ENCODE measurements at places on chromosomes 7 and 10.

DNA sequence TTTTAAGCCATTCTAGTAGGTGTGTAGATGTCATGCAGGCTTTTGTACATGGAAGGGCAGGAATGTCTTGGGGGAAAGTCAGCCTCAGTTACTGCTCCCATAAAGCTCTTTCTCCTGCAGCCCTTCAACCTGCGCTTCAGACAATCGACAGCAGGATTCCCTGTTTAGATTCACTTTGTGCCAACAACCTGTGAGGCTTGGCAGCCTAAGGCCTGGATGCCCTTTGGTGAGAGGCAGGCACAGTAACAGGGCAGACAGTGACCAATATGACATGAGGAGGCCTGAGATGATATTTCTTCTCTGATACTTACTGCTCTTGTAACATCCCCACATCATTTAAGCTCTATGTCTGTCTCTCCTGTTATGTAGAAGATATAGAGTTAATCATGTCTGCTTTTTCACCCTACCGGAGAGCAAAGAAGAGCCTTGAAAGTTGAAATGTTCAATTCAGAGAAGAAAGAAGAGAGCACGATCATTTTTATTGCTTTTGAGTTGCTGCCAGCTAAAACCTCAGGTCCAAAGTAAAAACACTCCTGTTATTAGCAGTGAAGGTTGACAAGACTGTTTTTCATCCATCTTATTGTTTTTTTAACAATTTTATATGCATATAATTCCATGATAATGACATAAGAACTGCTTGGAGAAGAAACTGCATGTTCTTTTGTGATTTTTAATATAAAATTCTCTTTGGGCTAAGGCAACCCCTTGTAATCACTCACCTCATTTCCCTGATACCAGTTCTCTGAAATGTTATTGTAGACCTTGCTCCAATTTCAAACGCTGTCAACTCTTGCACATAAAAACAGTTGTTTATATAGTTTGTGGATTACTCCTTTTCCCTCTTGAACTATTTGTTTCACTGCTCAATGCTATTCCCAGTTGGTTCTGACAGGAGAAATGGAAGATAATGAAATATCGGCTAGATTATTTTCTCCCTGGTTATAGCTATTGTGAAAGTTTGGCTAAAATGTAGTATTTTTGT is 140.9 kb downstream of the GALNT17 start:
- no peak for DNase-seq

- DNase-seq = no peak
Measured at GRCh38 chr10:52308251-52309031, 5.6 kb upstream of the DKK1 start.

DNA sequence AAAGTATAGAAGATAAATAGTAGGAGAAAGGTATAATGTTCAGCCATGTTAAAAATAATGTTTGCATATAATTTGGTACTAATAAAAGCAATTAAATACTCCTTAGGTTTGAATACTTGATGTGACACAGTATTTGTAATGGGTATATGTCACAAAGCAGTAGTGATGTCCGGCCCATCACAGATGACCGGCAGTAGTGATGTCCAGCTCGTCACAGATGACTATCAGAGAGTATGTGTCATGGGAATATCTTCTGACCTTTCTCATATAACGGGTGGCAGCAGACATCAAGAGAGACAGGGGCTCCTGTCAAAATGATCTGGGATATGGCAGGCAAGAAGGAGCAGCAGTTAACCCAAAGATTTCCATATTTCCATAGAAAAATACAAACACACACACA is 477.4 kb upstream of the KLF6 start:
- DNase-seq = no peak

DNA sequence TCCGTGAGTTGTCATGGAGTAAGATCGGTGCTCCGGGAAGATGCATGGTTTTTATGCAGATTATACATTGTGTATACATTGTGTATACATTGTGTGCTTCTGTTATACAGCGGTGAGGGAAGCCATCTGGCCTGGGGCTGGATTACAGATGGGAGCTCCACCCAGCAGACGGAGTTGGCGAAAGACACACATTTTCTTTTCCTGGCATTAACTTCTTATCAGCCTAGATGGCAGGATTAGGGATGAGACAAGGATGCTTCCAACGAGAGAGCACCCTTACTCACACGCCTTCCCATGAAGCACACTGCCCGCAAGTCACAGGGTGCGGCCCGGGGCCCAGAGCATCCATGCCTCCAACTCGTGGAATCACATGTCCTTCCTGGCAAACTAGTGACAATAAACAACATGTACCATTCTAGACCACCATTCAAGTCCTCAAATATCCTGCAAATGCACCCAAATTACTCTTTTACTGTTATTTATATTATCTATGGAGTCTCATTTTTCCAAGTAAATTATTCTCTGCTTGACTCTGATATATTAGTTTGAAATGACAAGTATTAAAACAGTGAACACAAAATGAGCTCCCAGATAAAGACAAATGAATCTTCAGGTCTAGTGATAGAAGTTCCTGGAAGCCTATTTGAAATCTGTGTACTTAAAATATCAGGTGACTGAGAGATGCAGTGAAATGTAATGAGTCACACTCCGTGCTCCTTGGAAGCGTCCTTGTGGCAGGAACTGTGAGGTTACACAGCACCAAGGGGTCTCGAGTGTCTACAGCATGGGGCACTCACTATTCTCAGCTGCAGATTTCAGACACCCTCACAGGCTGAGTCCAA is 29.8 kb upstream of the PPP2R2D start:
- DNase-seq = no peak

DNA sequence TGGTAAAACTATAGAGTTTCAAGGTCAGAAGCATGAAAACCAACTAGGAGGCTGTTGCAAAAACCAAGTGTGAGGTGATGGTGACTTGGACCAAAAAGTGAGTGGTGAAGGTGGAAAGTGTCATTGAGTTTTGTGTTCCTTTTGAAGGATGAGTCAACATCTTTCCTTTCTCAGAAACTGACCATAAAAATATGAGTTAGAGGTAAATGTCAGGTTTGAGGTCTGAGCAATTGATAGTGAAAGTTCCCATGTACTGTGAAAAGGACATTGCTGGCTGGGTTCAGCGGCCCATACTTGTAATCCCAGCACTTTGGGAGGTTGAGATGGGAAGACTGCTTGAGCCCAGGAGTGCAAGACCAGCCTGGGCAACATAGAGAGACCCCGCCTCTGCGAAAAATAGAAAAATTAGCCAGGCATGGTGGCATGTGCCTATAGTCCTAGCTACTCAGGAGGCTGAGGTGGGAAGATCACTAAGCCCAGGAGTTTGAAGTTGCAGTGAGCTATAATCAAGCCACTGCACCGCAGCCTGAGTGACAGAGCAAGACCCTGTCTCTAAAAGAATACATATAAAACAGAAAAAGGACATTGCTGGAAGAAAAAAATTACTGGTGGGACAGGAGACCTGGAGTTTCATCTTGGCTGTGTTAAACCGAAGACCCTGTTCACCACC is 89.3 kb upstream of the ARID5B start:
- no peak for DNase-seq

GRCh38 chr7:116305485-116306408 is 95.4 kb downstream of the TES start:
- no peak for DNase-seq

DNA sequence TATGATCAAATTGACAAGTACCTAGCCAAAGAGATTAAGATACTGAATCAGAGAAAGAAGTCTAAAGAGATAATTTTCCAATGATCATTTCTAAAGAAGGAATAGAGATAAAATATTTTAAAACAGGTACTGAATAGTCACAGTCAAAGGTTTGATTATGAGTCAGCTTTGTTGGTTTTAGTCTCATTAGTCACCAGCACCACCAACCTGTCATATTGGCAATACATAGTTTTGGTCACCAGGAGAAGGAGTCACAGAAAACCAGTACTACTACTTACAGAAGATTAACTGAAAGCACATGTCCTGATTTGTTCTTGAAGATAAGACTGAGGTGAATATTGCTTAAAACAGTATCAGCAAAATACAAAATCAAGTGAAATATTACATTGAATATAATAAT is 34.6 kb downstream of the ZEB1 start:
- DNase-seq = no peak

DNA sequence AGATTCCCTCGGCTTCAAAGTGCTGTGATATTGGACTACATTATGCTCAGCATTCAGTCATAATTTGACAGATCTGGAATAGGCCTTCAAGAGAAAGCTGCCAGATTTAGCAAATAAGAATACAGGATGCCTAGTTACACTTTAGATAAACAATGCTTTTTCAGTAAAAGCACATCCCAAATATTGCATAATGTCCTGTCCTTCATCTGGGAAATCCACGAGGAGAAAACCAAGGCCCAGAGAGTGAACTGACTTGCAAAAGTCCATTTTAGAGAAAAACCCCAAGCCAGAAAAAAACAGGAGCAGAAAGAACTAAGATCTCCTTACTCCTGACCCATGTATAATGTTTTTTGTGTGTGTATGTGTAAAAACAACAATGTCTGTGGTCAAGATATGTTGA is 12.0 kb upstream of the BLNK start:
- DNase-seq = no peak

DNA sequence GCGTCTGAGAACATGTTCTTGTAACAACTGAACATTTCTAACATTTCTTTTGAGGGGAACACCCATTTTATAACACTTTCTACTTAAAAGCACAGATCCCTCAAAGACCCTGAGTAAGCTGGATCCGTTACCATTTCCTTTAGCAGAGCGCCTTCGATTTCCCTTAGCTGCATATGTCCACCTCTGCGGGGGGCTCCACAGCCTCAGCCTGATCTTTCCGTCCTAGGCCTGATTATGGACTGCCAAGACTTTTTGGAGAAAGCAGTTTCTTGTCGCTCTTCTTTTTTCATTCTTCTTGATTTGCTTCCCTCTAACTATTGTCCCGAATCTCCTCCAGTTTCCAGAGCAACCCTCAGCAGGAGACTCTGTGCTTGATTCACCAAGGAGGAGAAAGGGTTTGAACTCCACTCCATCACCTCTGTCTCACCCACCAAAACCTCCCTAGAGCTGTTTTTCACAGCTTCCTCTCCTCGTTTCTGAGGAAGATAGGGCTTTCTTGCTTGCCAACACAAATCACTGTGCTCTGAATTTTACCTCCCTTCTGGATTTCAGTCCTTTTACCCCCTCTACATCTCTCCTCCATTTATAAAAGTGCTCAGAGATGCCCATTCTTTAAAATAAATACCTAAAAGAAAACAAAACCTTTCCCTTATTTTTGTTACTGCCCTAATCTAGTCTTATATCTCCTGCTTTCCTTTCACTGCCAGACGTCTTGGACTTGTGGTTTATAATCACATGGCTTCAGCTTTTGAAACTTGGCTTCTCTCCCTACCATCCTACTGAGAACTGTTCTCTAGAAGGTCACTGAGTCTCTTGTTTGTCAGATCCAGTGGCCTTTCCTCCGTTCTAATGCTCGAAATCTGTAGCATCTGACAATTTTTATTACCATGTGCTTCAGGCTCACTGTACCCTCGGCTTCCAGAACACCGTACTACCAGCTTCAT is 30.5 kb upstream of the ZRANB1 start:
- DNase-seq = no peak

- no peak for DNase-seq
Measured at GRCh38 chr7:111528331-111528730, 34.0 kb downstream of the IMMP2L start.

DNA sequence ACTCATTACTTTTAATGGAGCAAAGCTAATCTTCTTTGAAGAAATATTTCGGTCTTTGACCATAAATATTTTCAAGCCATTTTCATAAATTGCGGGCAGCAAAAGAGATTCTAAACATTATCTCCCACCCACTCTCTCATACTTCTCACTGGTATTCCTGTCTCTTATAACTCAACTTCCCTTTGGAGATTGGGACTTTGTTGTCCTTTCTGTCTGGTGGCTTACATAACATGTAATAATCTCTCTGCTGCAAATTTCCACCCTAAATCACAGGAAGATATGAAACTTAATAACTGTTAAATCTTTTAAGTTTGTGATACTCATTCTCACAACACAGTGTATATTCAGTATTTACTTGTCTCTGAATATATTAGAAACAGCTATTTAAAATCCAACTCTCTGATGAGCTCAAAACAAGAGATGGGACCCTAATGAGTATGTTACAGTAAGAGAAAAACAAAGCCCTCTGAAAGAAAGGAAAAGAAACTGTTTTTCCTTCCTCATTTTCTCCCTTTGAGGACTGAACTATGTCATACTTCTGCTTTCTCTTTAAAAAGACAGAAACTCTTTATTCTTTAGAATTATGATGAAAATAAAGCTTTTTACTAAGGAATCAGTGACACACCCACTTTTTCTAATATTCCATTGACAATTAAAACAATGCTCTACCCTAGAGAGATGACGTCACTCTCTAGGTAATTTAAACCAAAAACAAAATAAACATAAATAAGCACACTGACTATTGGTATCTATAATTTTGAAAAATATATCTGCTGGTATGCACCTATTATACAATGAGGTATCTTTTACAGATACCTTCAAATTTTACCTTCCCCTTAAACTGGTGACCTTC is 14.7 kb downstream of the CALCR start:
- DNase-seq = no peak

All from activated T-helper 2 cell treated with anti-CD3 and anti-CD28 coated beads, Interferon-gamma antibody, Interleukin-2, Interleukin-4, amounts not matched to agents 10 μg/mL and 5 μg/mL and 100 μg/mL, durations not matched to agents 14 hours and 24 hours and 36 hours (primary cell).